Neural crest cell (in vitro differentiated cells): ENCODE measurements at places on chromosomes 6 and 20. TPM values are rescaled to one million over a fixed set of nuclear protein-coding genes. Genes with fewer than 3 reads are reported as not detected.

LAMA2 gene
- total RNA-seq = 0.47 and 1.1 TPM in 2 replicates

PLAGL2 gene
- total RNA-seq = 70.4 and 71.1 TPM in 2 replicates

PMEPA1 gene
- total RNA-seq = 3.2 and 4.2 TPM in 2 replicates

SLC2A10 gene
- 11.3 and 12.7 TPM in 2 replicates for total RNA-seq

GRCh38 chr6:162681447-162681846 lies 46.1 kb downstream of the PRKN start:
- no peak overlapping the region for H3K4me3 ChIP-seq
- DNase-seq = no peak
- H3K27ac ChIP-seq = no peak overlapping the region
- H3K27me3 ChIP-seq = no peaks in the 10 kb centered on the region
- no peaks in the 10 kb centered on the region for H3K36me3 ChIP-seq
- no peaks in the 10 kb centered on the region for H3K4me1 ChIP-seq

GRCh38 chr6:33314943-33315792 lies 1.3 kb upstream of the TAPBP start:
- peak overlapping the region; percentile 95 for H3K4me3 ChIP-seq
- peaks cover 19% of the 10 kb centered on the region for H3K36me3 ChIP-seq
- peaks cover 33% of the 10 kb centered on the region for H3K27me3 ChIP-seq
- peaks cover 66% of the 10 kb centered on the region for H3K4me1 ChIP-seq
- DNase-seq = no peak
- H3K27ac ChIP-seq = no peak overlapping the region

- DNase-seq = no peak
- H3K4me3 ChIP-seq = no peak overlapping the region
- H3K27ac ChIP-seq = peak overlapping the region; percentile 67
- H3K27me3 ChIP-seq = no peaks in the 10 kb centered on the region
- peaks cover 5% of the 10 kb centered on the region for H3K4me1 ChIP-seq
These were observed 12.9 kb downstream of the SGK2 start for GRCh38 chr20:43571771-43572170.
